ENCODE measurements at places on chromosomes 11 and 22.

DNA sequence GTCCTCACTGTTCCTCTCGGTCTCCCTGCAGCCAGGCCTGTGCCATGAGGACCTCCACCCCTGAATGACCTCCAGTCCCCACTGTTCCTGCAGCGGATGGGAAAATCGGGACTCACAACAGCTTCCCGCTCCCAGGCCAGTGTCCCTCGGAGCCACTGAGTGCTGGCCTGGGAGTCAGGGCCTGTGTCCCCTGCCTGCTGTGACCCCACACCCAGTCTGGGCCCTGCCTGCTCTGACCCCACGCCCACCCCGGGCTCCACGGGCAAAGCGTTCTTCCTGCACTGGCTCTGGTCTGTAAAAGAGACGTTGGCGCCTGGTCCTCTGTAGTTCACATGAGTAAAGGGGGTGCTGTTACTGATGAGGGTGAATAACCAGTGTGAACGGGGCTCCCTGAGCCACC, 73.0 kb upstream of the SHISAL1 start:
- no peak for DNase-seq

DNA sequence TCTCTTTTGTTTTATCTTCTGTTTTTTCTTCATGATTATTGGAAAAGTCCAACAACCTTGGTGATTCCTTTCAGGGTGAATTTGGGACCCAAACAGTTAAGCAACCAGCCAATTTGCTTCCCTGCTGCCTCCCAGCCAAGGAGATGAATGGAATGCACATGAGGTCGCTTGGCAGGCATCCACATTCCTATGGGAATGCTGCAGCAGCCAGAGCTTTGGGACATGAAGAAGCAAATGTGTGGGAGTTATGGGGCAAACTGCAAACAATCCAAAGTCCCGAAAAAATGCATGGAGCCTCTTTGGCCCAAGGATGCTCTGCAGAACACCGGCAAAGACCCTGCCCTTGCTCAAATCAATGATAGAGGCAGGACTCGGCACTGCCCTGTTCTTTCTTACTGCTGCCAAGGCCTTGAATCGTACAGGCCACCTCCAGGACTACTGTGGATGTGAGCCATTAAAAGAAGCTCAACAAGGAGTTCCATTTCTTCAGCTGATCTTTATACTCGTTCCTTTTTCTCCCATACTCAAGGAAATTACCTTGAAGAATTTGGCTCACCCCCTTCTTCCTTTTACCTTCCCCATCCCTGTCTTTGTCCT, 117.3 kb upstream of the TEAD1 start:
- no peak for DNase-seq

DNA sequence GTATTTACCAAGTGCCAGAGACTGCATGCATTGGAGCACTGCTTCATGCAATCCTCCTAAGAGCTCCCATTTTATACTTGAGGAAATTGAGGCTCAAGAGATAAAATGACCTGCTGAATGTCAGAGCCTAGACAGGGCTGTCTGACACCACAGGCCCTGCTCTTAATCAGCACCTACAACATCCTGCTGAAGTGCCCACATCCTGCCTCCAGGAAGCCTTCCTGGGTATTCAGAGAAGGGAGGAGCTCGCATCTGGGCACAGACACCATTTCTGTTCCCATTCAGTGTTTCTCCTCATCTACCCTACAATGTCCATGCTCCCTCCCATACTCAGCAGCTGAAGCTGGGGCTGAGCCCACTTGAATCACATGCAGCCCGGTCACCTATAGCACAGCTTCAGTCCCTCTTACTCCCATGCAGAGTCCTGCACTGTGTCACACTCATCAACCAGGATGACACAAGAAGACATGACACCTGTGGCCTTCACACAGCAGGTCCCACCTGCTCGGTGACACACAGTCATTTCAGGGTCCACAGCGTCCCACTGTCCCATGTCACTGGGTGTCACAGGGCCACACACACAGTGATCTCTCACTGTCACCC, 53.1 kb downstream of the PDE2A start:
- no peak for DNase-seq

- DNase-seq, result no peak
These were observed 70.9 kb downstream of the PHF21B start for GRCh38 chr22:44938886-44939285.

DNA sequence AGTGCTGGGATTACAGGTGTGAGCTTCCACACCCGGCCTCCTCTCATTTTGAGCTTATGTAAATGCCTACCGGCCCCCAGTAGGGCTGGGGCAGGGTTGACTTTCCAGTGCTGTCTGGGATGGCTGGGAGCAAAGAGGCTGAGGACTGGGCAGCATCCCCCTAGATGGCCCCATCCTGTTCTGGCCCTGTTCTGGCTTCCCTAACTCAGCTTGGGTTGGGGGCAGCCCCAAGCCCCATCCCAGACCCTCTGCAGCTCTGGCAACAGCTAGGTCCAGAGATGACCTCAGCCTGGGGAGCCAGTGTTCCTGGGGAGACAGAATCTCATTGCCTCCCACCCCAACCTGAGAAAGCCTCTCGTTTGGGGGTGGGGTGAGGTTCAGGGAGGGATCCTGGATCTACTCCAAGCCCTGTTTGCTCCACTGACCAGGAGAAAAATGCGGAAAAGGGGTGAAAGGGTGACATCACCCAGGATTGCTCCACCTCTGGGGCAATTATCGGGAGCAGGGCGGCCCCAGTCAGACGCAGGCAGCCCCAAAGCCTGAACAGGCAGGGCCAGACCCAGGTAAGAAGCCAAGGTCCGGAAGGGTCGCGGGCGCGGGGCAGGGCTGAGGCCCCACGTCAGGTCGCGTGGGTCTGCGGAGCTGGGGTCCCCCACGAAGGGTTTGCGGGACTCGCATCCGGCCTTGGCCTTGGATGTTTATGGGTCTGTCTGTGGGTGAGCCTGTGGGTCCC, at the start of gene PNPLA2:
TSS of gene PNPLA2 (plus strand) at position 519 of the 733 bp plus-strand sequence. CDS start 805 bp downstream, outside the sequence.
- no peak for DNase-seq

- no peak for DNase-seq
These were observed 1.9 kb downstream of the BID start for GRCh38 chr22:17772249-17772957.

GRCh38 chr11:102497061-102497460, 33.5 kb downstream of the MMP7 start:
- no peak for DNase-seq

DNA sequence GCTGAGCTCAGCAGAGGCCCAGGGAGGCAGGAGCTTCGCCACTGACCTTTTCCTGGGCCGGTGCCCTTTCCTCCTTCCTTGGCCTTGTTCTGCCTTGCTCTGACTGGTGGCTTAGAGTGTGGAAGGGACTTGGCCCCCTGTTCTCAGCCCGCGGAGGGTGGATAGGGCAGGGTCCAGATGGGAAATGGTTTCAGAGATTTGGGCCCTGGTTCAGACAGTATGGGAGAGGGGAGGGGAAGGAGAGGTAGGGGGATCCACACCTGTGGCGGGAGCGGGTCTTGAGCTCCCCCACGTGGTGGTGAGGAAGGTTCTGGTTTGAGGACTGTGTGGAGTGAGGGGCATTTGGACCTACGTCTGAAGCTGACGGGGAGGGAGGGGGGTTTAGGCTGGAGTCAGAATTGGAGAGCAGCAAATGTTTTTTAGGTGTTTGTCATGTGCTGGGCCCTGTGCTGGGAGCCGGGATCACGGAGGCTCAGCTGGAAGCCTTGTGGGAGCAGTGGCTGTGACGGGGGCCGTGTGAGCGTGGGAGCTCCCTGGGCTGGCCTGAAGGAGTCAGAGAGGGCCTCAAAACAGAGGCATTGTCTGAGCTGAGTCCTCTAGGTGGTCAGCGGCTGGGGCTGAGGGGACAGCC, 27.2 kb downstream of the SHANK3 start:
- DNase-seq, result no peak

DNA sequence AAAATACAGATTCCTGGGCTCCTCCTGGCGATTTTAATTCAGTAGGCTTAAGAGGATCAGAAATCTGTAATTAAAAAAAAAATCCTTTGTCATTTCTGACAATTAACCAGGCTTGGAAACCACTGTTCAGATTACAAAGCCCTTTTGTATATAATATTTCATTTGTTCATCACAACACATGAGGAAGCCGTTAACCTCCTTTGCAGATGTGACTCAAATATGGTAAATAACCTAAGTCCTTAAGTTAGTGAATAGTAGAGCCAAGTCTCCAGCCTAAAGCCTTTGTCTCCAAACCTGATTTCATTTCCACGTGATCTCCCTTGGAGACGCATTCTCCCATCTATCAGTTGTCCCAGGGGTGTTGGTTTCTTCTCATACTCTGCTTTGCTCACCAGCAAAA, 67.6 kb downstream of the UBASH3B start:
- no peak for DNase-seq

- DNase-seq, result no peak
These were observed 18.6 kb downstream of the CREB3L1 start for GRCh38 chr11:46296059-46296527.

All from NCI-H524 treated with DMSO at 0.1 percent for 48 hours (cell line).